ENCODE measurements at places on chromosomes 5 and 9. TPM values are rescaled to one million over a fixed set of nuclear protein-coding genes. Genes with fewer than 3 reads are reported as not detected.
A peak's percentile ranks its signal among the peaks of the same experiment; 100 is the strongest.

DNA sequence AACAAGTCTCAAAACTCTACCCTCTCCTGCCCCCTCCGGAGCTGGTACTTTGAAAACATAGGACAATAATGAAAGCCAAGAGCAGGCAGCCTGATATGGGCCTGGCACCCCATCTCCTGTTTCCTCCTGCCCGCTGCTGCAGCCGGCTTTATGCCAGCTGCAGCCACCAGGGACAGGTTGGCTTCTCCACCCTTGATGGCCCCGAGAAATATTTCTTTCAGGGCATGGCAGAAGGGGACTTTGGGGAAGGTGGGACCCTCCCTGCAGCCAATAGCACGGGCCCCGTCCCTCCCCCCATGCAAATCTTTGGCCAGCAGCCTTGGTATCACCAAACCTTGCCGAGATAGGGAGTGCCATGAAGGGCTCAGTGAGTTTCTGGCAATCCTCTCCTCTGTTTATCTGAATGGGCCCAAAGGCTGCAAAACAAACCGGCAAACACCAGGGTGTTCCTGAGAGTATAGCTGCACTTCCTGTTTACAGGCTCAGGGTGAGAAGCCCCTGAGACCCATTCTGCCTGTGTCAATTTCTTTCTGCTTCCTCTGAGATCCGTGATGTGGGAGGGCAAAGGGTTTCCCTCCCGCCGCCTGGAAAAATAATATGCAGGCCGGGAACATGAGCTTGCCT lies 73.4 kb upstream of the BOD1 start:
- DNase-seq: no peak

- DNase-seq: no peak
These were observed 5.1 kb upstream of the ARSI start for GRCh38 chr5:150307617-150308426.

DNA sequence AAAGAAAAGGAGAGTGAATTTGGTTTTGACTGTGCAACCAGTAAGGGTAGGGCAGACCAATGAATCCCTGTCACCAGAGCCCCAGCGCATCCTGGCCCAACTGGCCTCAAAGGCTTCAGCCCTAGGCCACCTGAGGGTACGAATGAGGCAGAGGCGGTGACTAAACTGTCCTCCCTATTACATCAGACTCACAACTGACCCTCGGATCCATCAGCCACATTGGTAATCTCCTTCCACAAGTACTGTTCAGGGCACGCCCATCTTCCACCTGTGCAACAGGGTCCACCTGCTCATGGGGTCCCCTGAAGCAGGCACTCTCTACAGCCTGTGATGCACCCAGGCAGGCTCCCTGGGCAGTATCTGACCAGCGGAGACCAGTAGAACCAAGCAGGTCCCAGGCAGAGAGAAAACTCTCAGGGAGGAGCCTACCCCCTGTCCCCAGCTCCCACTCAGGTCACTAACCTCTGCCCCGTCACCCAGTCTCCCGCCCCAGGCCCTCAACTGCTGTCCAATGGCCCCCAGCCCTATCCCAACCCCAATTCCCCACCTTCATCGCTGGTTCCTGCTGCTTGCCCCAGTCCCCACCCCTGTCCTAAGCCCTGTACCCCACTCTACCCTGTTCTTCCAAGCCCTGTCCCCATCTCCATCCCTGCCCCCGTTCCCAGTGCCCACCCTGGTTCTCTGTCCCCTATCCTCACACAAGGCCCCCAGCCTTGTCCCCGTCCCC lies 904 bp downstream of the EDF1 start:
- no peak for DNase-seq

- DNase-seq: no peak
These were observed 6.4 kb upstream of the DAB2IP start for GRCh38 chr9:121645003-121645402.

GRCh38 chr9:82320566-82320965 lies 332.0 kb downstream of the SPATA31D1 start:
- no peak for DNase-seq

ASS1 gene
- total RNA-seq: 8.6 TPM

SPAG8 gene
- 0.85 TPM for total RNA-seq

GRCh38 chr9:13942695-13943094 lies 371.2 kb downstream of the NFIB start:
- peak; percentile 61 for DNase-seq

DNA sequence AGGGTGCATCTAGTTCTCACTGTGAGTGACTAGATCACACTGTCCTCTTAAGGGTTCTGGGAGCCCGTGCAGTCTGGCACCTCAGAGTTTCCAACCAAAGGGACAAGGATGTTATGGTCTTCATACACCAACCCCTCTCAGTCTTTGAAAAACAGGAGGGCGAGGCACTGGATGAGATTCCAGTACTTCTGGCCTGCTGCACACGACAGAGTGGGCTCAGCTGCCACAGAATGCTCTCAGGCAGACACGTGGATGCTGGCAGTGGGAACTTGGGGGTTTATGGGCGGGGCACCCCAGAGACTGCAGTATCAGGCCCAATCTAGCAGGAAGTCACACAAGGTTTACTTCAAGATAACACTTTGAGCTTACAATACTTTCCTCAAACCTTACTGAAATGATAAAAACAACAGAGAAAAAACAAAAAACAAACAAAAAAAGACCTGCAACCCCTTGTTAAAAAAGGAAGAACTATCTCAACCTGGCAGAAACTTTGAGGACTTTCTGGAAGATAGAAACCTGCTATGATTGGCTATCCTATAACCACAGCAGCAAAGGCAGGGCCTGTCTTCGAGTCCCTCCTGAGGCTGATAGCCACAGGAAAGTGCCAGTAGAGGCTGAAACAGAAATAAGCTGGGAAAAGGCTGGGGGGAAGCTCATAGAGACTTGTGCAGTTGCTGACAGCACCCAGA lies 28.3 kb upstream of the TGFBR1 start:
- peak; percentile 39 for DNase-seq

DNA sequence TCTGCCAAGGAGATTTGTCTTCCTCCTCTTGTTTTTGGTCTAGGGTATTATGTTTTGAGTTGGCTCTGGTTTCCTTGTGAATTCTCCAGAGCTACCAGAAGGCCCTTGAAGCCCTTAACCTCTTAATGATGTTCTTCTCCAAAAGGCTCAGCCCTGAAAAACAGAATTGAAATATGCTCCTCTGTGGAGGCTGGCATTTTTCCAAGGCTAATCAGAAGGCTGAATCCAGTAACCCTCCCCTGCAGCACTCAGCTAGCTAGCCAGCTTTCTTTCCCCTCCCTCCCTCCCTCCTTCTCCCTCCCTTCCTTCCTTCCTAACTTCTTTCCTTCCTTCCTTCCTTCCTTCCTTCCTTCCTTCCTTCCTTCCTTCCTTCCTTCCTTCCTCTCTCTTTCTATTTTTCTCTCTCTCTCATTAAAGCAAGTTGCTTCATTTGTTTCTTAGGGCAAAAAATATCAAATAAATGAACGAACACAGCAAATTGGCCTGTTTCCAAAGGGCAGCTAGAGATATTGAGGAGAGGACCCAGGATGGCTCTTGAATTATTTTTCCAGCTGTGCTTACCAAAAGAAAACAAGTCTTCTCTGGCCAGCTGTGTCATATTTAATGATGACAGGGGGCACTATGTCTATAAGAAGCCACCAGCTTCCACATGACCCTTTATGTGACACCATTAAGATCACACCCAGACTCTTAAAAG lies 38.7 kb downstream of the JAKMIP2 start:
- no peak for DNase-seq

DNA sequence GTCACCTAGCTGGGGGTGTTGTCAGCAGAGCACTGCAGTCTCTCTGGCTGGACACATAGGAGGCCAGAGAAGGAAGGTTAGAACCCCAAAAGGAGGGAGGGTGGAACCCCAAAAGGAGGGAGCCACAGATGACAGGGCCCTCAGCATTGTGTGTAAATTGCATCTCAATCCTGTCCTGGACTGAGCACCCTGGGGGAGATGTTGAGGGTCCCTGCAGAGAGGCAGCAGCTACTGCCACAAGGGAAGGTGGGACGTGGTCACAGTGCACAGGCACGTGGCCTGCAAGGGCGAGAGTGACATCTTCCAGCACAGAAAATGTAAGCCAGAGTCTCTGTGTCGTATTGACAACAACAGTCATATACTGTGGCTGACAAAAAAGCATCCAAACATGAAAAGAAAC lies 36.5 kb upstream of the CEP72 start:
- DNase-seq: no peak
